ENCODE measurements at places on chromosomes 2 and 18.

DNA sequence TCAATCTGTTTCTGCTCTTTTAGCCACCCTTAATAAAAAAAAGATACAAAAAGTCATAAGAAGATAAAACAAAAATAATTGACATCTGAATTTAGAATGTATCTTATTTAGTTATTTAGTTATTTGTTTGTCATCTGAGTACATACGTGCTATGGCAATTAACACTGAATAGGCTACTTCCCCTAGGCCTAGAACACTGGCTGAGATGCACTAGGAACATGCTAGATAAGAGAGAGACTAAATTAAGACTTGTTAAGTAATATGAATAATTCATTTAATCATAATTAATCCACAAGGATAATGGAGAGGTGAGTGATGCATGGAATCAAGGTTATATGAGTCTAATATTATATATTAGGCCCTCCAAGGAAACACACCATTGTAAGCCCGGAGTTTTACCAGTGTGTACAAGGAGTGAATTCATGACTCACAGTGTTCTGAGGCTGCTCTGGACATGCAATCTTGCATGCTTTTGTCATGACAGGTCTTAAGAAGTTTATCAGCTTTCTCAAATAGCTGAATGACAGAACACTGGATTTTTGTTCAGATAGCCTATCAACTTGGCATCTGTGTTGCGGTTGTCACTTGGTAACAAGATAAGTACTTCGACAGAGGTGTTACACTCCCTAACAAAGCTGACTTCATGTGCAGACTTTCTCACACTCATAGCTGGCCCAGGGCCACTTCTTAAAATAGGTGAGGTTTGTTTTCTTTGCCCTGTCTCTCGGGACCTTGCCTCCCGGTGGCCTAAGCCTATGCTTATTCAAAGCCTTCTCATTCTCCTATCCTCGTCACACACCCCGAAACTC is 5.0 kb upstream of the SERPINB2 start:
- DNase-seq: no peak

DNA sequence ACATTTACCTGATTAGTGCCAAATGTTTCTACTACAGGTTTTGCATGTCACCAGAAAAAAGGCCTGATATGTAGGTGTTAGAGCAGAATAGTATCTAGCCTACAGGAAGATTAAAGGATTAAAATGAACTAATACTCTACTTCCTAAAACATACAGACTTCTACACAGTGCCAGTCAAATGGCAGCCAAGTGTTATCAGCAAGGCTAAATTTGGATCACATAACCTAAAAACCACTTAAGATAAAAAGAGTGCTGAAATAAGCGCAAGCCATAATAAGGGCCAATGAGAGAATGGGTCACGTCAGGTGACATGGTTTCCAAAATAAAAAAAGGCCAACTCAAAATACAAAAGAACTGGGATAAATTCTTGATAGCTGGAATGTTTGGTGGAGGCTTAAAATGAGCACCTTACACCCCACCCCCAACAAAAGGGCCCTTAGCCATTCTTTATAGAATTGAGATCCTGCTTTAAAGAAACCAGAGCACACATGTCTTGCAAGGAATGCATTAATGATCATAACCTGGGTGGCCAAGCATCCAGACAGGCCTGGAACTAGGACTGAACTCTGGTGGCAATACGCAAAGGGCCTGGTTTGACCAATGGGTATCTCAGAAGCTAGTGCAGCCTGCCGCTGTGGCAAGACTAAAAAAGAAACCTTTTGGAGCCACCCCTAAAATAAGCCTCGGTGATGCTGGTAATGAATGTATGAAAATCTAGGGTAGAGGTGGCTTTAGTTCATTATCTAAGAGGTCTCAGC is 32.4 kb downstream of the IRS1 start:
- no peak for DNase-seq

DNA sequence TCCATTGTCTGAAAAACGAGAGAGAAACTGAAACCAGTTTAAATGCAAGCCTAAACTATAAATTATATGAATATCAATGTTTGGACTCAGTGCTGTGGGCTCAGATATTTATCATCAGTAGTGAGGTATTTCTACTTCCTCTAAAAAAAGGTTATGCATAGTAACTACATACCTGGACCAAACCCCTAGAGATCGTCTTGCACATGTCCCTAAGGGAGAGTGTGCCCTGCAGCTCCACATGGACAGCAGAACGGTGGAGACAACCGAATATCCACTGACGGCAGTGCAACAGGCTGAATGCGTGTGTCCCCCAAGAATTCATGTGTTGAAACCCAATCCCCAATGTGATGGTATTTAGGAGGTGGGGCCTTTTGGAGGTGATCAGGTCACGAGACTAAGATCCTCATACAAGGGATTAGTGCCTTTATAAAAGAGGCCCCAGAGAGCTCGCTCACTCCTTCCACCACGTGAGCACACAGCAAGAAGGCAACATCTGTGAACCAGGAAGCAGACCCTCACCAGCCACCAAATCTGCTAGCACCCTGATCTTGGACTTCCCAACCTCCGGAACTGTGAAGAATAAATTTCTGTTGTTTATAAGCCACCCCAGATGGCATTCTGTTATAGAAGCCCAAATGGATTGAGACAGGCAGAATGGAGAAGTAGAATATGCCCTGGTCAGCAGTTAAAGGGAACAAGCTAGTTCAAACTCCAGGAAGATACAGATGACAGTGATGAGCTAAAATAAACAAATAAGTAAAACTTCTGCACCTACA is 208.4 kb downstream of the ANAPC1 start:
- DNase-seq: no peak

- peak; percentile 48 for DNase-seq
These were observed 79.0 kb downstream of the TTC21B start for GRCh38 chr2:165874445-165875039.

DNA sequence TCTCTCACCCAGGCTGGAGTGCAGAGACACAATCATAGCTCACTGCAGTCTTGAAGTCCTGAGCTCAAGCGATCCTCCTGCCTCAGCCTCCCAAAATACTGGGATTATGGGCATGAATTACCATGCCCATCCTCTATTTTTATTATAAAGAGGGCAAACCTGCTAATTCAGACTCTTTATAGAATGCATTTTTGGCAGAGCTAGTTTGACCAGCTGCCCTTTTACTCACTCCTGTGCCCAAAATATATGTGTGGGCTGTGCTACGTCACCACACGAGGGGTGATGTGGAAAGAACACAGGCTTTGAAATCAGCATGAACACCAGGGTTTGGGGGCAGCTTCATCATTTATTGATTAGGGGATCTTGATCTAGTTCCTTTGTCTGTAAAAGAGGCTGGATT is 137.8 kb downstream of the CLIP4 start:
- DNase-seq: no peak

GRCh38 chr18:77405096-77405495 is 155.4 kb downstream of the GALR1 start:
- no peak for DNase-seq

- no peak for DNase-seq
These were observed 5.3 kb upstream of the DTNA start for GRCh38 chr18:34704823-34705222.

DNA sequence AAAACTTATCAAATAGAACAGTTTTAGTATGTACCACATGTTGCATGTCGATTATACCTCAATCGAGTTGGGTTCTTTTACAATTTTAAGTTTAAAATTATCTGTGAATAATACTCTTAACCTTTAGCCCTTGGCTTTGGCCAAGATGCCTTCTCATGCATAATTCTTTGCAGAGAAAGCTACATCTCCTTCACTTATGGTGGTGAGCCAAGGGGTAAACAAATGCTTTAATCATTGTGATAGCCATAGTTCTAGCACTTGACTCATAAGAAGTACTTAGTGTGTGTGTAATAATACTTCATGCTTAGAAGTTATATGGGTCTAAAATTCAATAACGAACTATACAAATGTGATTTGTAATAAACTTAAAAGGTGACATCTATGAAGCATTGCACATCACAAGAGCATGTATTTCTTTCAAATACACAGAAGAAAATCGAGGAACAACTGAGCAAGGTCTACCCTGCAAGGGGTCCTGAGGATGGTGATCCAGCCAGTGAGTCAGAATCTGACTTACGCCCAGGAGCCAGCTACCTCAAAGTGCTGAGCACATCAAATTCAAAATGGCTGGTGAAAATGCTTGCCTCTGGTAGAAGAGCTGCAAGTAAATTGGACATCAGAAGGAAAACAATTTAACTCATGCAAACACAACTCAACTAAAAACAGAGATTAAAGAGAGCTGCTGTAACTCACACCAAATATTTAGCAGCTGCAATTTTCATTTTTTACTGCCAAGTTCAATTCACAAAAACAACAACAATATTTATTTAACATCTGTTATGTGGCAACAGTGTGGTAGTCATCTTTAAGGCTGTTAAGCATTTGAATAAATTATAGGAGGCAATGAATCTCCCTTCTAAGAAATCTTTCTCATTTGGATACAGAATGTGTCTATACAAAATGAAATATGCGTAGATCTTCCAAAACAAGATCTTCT is 23.8 kb upstream of the TTC39C start:
- no peak for DNase-seq

- DNase-seq: no peak
These were observed 222.7 kb downstream of the CDH2 start for GRCh38 chr18:27954226-27954625.

GRCh38 chr2:80529466-80530165 is 225.1 kb upstream of the LRRTM1 start:
- DNase-seq: no peak

DNA sequence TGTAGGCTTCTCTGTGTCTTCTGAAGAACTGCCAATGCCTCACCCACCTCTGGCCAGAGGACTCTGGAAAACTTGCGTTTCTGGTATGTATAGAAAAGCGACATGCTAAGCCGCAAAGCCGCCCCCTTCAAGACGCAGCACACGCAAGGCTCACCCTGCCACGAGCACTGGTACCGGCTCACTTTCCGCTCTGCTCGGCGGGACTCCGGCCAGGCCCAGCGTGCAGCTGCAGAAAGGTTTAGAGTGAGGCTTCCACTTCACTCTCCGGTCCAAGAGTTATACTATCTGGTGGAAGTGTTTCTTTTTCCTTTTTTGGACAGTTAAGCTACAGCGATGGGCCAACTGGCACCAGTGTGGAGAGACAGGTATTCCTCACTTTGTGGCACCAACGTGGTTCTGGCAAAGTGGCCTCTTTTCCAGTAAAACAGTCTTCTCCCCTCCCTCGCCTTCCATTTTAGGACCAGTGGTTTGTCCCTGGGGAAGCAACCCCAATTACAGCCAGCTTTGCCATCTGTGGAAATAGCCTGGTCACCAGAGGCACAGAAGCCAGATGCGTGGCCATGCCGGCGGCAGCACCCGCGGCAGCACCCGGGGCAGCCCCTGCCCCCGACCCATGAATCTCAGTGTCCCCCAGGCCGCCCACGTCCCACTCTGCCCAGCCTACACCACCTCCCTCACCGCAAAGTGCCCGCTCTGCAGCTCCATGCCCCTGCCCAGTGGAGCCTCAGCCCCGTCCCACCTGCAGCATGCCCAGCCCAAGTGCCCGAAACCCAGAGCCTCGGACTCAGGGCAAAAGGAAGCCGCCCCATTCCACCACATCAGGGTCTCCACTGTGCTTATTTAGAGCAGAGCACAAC is 91.6 kb upstream of the CTDP1 start:
- no peak for DNase-seq

DNA sequence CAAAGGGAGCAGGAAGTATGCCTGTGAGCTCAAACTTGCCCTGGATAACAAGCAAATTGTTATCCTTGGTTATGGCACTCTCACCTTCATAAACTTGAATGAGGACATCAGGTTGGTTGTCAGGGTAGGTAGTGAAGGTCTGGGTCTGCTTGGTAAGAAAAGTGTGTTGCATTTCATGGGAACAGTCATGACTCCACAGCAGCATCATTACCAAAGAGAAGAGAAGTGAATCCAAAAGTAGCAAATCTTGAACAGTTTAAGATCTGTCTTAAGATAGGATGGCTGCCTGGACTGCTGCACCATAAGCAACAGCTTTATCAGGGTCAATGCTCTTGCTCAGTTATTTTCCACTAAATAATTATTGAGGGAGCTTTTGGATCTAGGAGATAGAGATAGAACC is 350.7 kb upstream of the MAP2 start:
- DNase-seq: no peak

DNA sequence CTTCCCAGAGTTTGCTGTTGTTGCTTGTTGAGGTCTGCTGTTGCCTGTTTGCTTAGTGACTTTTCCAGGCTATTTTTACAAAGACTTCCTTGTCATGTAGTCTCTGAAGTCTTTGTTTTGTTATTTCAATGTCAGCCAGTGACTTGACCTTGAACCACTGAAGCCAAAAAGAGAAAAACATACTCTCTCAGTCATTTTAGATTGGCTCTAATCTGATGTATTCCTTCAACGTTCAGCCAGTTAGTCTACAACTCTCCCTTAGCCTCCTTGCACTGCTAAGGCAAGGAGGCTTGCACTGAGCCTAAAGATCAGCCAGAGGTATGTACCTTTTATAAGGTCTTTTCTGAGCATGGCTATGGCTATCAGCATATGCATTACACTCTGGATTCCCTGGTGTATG is 27.9 kb downstream of the KIAA1328 start:
- no peak for DNase-seq

DNA sequence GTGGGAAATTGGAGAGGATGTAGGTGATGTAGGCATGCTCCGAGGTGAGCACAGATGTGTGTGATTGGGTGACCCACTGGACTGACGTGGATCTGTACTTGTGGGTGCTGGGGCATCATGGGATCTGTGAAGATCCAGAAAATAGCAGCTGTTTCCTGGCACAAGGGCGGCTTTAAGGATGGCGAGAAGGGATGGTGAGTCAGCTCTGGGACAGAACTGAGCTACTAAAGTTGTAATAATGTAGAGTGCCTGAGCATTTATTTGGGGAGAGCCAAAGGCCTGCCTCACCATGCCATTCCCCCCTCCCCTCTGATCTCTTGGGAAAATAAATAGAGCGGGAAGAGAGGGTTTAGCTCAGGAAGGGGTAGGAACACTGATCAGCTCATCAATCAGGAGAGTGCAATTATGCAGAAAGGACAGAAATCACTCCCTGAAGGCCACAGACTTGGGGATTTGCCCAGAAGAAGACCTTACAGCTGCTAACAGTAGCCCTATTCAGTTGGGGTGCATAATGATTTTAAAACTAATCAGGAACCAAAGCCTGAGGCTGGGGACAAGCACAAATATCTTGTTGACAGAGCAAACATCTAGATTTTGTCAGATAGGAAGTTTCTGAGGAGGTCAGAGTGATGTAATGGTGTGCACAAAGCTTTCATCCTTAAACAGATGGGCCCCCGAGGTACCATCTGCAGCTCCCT is 30.3 kb downstream of the TANC1 start:
- DNase-seq: peak; percentile 9

GRCh38 chr2:85547859-85548607 is 9.1 kb downstream of the MAT2A start:
- no peak for DNase-seq

- no peak for DNase-seq
These were observed 198.8 kb downstream of the NDUFA10 start for GRCh38 chr2:239826376-239826775.

GRCh38 chr2:124347209-124347608 is 322.1 kb downstream of the CNTNAP5 start:
- DNase-seq: no peak

GRCh38 chr2:26558271-26559043 is 80.5 kb upstream of the OTOF start:
- DNase-seq: no peak

DNA sequence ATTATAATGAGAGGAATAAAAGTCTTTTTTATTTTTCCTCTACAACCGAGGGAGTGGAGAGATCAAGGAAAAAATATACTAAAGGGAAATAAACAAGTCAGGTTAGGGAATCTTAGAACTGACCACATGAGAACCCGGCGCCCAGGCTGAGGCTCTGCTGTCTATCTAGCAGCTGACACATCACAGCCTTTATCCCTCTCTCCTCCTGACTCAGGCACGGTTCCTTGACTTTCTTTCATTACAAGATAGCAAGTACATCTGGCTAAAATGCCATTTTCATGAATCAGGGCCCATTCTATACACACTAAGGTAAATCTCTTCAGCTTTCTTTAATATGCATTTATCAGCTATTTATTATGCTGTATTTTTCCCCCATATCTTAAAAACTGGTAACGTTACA is 296.0 kb downstream of the TMX3 start:
- DNase-seq: no peak
